ENCODE measurements at places on chromosomes 1 and 21.

DNA sequence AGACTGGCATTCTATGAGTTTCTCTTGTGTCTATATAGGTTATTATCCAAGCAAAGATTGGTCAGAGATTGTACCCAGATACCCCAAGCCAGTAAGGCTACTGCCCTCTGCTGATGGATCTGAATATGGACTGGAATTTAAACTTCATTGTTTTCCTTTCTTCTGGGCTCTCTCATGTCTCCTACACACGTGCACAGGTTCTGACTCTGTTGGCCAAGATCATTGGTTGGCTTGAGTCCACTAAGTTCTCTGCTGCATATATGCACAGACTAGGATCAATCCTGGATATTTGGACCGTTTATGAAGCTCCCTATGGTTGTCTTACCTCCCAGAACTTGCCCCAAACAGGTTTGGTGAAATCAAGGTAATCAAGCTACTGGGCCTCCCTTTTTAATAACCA, 69.7 kb downstream of the CC2D1B start:
- no peak for DNase-seq

DNA sequence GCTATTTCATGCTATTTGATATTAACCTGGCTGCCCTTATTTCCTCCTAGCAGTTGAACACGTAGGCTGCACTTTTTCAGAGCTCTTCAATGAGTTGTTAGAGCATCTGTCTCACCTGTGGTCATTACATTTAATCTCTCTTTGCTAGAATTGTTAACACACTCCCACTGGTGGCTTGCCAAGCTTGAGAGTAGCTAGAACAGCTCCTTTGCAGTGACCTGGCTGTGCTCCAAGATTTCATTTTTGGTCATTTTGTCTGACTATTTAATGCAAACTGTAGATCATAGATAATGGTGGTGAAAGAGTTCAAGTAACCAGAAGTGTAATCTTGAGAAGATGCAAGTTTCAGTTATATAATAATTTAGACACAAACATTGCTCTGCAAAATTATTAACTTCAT, 105.6 kb downstream of the LRRC7 start:
- DNase-seq: no peak

GRCh38 chr1:45410850-45411509, 70.7 kb upstream of the MUTYH start:
- DNase-seq: no peak

- no peak for DNase-seq
These were observed 25.7 kb downstream of the COA6 start for GRCh38 chr1:234398849-234399381.

GRCh38 chr21:44528634-44528995, 11.4 kb downstream of the KRTAP10-1 start:
- DNase-seq: no peak

DNA sequence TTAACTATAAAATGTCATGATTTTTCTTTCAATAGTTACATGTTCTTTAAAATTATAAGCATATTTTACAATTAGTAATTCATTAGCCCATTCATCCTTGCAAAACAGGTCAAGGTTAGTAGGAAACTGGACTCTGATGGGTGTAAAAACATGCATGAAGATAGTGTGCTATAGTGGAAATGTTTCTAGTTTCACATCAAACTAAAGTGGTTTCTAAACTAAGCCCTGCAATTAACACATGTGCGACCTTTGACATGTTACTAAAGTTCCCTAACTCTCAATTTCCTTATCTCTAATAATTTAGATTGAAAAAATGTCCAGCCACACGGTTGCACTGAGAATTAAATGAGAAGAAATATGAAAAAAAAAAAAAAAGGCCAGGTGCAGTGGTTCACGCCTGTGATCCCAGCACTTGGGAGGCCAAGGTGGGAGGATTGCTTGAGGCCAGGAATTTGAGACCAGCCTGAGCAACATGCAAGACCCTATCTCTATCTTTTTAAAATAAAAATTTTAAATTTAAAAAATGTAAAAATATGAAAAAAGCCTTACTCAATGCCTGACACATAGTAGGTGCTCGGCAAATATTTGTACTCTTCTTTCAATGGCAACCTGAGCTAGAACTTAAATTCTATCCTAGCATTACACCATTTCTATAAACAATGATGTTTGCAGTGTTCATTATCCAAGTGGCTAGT, 44.1 kb upstream of the PALMD start:
- no peak for DNase-seq

DNA sequence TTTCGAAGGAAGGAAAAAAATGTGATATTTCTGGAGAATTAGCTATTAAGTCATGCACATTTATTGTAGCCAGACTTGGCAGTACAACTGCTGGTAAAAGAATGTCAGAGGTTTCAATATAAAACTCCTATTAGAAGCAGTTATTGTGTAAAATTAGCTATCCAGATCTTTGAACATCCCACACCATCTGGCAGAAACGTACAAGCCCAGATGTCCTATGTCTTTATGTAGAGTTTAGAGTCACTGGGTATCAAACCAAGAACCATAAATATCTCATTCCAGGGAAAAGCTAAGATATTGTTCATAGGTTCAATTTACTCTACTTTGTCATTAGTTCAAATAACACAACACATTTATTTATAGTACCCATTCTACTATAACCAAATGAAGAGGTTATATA, 31.4 kb downstream of the OLFM3 start:
- DNase-seq: no peak

GRCh38 chr1:155195201-155196102, 12.2 kb downstream of the THBS3 start:
- no peak for DNase-seq

- DNase-seq: no peak
These were observed 3.8 kb downstream of the PTAFR start for GRCh38 chr1:28172713-28173150.

DNA sequence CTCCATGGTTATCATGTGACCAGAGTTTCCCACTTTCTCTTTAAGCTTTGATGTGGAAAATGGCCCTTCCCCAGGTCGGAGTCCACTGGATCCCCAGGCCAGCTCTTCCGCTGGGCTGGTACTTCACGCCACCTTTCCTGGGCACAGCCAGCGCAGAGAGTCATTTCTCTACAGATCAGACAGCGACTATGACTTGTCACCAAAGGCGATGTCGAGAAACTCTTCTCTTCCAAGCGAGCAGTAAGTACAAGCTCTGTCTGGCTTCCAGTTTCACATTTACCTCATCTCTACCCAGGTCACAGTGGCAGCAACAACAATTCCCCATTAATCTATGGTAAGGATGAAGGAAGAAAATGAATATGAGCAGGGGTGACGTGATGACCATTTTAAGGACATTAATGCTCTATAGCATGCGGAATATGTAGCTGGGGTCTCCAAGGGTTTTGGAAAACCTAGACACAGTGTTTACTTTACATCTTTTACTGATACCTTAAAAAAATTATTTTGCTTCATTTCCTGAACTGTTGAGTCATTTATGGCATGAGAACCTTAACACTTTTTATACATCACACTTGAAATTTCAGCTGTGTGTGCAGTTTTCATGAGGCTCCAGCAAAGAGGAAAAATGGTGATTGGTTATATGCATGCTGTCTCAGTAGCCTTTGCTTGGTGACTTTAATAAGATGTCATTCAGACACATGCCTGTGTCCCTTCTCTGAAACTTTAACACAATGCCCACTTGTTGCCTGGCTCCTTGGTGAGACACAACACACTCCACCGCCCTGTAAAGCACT, 286.3 kb upstream of the SGIP1 start:
- no peak for DNase-seq

DNA sequence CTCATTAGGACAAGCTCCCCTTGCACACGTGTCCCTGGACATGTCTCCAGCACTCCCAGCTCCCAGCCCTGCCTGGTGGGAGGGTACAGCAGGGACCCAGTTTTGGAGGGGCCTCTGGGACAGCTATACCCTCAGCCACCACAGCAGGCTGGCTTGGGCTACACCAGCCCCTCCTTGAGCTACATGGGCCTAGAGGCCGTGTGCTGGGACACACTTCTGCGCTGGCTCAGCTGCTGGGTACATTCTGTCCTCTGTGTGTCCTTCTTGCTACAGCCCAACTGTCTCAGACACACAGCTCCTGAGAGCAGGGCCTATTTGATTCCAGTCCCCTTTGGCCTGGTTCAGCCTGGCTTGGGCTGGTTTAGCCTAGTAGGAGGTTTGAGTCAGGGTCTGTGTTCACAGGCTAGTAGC, 26.7 kb downstream of the DMAP1 start:
- DNase-seq: no peak

- DNase-seq: no peak
These were observed 17.5 kb downstream of the UBASH3A start for GRCh38 chr21:42421018-42421793.

GRCh38 chr21:21096956-21097355, 98.7 kb downstream of the NCAM2 start:
- no peak for DNase-seq

DNA sequence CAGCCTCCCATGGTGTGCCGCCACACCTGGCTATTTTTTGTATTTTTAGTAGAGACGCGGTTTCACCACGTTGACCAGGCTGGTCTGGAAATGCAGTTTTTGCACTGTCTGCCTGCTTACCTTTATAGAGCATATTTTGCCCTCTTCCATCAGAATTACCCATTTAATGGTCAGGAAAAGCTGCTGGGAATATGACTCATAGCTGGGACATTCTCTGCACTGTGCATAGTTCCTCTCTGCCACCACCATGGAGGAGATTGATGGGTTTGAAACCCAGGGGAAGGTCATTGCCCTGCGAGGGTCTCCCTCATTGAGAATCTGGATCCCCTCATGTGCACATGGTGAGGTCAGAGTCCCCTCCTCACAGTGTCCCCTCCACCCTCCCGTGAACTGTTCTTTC, 32.1 kb downstream of the MX1 start:
- no peak for DNase-seq

DNA sequence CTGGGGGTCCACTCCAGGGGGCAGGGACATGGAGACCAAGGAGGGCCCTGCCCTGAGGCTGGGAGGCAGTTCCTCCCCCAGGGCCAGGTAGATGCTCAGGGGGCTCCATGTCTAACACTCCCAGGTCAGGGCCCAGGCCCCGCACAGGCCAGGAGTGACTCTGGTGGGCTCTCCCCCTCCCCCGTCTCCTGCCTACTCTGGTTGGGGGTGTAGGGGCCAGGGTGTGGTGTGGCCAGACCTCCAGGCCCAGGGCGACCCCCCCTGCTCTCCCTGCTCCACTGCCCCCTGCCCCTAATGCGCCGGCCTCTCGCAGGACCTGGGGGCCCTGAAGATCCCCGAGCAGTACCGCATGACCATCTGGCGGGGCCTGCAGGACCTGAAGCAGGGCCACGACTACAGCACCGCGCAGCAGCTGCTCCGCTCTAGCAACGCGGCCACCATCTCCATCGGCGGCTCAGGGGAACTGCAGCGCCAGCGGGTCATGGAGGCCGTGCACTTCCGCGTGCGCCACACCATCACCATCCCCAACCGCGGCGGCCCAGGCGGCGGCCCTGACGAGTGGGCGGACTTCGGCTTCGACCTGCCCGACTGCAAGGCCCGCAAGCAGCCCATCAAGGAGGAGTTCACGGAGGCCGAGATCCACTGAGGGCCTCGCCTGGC, 19.7 kb upstream of the CCDC27 start:
- DNase-seq: no peak

- DNase-seq: no peak
These were observed 19.9 kb downstream of the SLC19A1 start for GRCh38 chr21:45522381-45522780.

DNA sequence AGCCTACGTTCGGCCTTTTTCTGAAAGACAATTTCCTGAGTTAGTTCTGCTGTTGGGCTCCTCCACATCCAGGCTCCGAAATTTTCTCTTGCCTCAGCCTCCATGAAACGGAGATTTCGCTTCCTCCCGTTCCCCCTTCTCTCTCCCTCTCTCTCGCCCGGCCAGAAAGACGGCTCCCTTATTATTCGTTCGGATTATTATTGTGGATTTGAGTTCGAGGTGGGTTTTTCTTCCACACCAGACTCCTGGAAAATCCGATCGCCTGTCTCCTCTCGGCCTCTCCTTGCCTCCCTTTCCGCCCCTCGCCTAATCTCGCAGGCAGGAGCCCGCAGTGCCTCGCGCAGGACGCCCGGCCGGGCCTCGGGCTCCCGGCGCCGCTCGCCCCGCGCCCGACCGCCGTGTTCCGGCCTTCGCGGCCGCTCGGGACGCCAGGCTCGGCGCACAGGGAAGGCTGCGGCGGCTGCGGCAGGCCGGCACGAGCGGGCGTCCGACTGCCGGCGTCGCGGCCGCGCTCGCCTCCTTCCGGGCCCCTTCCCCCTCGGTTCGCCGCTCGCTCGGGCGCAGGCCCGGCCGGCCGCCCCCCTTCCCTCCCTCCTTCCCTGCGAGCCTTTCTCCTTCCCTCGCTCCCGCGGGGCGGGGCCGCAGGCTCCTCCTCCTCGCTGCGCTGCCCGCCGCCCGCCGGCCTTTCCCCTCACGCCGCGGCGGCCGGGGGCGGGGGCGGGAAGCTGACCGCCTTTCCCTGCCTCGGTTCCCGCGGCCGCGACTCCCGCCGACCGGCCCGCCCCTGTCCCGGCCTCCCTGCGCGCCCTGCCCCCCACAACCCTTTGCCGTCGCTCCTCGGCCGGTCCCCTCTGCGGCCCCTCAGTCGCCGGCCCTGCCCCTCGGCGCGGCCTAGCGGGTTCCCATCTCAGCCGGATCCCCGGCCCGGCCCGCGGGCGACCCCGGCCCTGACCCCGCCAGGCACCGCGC, at the start of gene ARHGEF11:
ARHGEF11 (minus strand) TSS at position 493 of the 969 bp plus-strand sequence. CDS start 1,412 bp downstream, outside the sequence.
- no peak for DNase-seq

GRCh38 chr1:157113631-157114030, 14.0 kb upstream of the ETV3L start:
- DNase-seq: no peak

DNA sequence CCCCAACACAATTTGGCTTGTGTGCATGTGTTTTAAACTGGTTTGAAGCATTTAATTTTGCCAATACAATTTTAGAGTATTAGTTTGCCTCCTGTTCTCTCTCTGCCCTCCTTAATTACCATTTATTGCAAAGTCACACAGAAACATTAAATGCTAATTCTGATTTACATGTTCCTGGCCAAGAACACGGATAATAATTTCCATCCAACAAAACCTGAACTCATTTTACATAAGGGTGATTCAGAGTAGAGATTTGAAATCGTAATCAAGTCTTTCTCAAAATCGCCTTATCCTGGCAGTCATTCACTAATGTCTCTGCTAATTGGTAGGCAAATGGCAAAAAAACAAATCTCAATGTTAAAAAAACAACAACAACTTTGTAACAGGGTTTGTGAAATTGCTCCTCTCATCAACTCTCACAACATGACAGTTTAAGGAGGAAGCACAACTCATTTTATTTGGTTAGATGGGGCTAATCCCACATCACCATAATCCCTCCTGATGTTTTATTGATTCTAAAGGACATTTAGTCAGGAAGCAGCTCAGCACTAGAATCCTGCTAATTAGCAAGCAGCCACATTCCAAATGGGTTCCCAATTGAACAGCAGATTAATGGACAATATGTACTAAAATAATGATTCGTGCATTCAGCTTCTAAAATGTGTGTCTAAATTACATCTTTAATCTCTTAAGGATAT, 55.9 kb downstream of the C1orf87 start:
- no peak for DNase-seq

GRCh38 chr1:185585770-185586169, 148.4 kb upstream of the HMCN1 start:
- no peak for DNase-seq

- DNase-seq: no peak
These were observed 184.6 kb upstream of the JUN start for GRCh38 chr1:58968360-58968952.
